Hematopoietic multipotent progenitor cell treated with erythropoietin and hydrocortisone succinate and interleukin-3 and kit ligand, for 15 days (in vitro differentiated cells): ENCODE measurements at places on chromosomes 1 and 21.

- no peak for DNase-seq
Observed at GRCh38 chr1:46723901-46724300, 5.0 kb upstream of the EFCAB14 start.

DNA sequence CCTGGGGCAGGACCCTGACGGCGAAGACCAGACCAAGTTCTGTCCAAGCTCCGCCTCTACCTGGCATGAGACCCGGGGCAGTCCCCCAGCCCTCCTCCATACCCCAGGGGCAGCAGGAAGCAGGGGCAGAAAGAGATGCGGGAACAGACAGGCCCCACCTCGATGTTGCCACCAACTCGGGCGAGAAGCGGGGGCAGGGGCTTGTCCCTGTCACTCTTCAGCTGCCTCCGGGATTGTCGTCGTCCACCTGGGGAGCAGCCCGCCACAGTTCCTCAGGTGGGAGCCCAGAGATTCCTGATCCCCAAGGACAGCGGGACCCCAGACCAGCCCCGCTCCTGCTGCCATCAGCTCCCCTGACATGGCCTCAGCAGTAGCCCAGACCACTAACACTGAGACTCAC is 54.8 kb downstream of the CHD5 start:
- no peak for DNase-seq

DNA sequence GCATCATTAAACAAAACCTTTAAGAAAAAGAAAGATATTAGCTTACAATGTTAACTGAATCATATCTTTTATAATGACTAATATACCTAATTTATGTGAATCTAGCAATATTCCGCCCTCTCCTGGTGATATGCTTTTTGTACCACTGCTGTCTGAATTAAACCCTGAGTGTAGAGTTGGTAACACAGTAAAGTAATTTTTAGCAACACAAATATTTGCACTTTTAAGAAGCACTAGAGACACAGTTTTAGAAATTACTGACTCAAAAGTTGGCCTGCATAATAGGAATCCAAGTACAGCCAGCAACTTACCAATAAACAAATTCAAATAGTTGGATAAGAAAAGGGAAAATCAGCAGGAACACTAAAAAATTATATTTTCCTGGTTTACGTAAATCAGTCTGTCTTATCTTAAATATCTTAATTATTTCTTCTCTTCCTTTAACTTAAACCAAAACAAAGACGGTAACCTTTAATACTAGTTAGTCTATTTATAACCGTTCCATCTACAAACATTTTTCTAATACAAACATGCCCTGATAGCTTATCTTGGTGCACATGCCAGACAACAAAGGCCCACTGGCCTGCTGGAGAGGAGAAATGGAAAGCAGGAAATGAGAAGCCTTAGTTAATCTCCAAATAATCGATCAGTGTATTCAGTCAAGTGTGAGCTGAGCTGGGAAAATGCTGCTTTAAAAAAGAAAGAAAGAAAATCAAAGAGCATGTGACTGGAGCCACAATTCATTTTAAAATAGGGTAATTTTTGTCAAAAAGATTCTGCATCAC is 246.0 kb downstream of the RERE start:
- DNase-seq, result peak; percentile 23

DNA sequence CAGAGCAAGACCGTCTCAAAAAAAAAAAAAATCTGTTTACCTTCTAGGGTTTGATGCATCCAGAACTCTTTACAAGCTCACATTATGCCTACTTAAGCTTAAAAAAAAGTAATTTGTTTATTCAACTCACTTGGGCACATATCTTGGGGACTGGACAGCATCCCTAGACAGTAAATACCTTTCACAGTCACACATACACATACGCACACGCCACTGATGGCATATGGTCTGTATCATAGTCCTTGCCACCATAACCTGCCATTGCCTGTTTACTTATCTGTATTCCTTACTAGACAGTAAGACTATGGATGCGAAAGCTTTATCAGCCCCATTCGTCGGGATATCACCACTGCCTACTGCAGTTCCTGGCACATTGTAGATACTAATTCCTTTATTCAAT is 446.3 kb upstream of the RGS18 start:
- DNase-seq, result no peak

GRCh38 chr1:227234998-227235405 is 83.3 kb downstream of the CDC42BPA start:
- peak; percentile 61 for DNase-seq

DNA sequence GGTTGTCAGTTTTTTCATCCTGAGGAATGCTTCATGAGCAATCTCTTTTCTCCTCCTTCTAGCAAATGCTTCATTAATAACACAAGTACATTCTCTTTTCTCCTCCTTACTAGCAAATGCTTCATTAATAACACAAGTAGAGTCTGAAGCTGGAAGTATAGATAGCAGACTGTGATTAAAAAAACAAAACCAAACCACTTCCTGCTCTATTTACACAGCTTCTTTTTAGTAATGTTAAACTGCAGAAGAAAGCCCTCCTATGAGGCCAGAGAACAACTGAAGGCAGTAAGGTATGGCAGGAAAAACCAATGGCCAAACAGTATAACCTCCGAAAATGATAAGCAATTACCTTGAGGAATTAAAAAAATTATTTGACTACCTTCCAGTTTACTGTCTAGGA is 90.1 kb downstream of the ZSWIM5 start:
- no peak for DNase-seq

- DNase-seq, result no peak
Observed at GRCh38 chr21:41600961-41601572, 93.1 kb upstream of the TMPRSS2 start.

- DNase-seq, result no peak
Observed at GRCh38 chr1:212819726-212820125, 27.7 kb downstream of the SPATA45 start.

DNA sequence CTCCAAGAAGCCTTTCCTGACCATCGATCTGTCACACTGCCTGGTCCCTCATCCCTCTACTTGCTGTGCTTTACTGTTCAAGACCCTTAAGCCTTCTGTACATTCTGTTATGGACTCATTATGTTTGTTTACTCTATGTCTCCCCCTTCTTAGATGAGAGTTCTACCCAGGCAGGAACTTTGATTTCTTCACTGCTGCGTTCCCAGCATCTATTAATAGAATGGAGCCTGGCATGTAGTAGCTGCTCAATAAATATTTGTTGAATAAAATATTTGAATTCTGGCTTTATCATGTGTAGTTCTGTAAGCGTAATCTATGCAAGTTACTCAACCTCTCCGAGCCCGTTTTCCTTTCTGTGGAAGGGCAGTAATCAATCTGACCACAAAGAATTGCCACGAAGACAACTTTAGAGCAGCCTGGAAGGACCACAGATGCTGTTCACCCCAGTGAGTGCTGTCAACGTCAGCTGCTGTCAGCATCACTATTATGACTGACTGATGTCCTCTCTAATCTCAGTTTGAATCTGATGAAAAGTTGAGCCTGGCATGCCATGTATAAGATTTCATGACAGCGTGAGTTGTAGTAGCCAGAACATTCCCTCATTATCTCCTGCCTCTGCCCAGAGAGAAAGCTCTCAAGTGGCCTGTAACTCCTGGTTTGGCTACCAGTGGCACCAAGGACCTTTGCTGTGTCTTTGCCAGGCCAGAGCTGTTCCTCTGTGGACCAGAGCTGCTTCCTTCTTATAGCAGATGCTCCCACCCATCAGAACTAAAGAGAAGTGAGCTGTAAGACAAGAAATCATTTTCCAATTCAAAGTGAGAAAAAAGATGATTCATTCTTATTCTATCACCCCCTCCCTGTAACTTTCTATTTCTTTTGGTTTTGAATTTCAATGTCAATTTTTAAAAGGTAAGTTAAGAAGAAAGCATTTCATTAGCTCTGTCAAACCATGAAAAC is 94.5 kb downstream of the PRDM2 start:
- DNase-seq, result no peak

- no peak for DNase-seq
Observed at GRCh38 chr1:117732065-117732797, 126.4 kb downstream of the TENT5C start.

DNA sequence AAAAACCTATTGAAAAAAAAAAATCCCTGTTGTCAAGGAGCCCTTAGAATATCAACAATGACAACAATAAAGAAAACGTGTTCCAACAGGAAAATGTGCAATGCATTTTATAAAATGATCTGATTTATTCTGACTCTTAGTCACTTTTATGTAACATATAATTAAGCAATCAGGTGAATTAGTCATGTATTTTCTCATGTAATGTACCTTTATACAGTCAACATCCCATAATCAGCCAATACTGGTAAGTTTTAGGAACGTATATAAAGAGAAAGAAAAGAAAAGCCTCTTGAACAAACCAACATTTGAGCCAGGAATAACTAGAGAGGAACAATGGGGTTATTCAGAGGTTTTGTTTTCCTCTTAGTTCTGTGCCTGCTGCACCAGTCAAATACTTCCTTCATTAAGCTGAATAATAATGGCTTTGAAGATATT is at the start of gene CLCA4:
Gene CLCA4, plus strand, starts transcription at position 292 of the 435 bp plus-strand sequence. Its CDS starts 42 bp downstream, at position 334.
- DNase-seq, result no peak

DNA sequence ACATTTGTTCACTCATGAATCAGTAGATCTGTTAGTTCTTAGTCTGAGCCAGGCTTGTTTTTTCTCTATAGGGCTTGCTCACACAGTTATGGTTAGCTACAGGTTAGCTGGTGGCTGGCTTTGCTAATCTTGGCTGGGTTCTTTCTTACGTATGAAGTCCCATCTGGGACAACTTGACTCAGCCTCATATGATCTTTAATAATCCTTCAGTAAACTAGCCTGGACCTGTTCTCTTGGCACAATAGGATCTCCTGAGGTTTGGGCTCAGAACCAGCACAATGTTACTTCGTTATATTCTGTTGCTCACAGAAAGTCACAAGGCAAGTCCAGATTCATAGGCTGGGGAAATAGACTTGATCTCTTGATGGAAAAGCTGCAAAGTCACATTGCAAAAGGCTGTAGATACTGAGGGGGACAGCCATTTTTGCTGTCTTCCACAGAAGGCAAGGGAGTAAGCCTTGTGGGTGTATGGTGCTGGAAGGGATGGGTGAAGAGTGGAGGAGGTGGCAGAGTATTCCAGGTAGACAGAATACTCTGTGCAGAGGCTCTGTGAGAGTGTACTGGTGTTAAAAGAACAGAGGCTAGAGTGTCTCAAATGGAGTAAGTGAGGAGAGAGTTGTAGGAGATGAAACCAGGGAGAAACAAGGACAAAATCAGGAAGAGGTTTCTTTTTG is 24.4 kb downstream of the EFCAB7 start:
- DNase-seq, result no peak

- DNase-seq, result no peak
Observed at GRCh38 chr1:2266301-2266975, 38.3 kb downstream of the SKI start.

DNA sequence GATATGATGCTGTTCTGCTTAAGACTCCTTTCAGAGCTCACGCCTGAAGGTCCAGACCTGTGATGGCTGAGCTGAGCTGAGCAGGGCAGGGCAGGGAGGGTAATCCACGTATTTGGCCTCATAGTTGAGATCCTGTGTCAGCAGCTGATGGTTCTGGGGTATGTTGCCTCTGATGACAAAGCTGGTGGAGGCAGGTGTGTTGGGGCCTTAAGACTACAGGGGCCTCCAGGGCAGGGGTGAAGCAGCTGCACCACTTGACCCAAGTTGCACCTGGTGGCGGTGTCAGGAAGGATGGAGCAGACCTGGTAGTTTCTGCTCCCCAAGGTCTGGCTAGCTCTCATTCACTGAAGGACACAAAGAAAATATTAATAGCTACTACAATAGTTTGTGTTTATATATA is 57.0 kb downstream of the FCRL5 start:
- DNase-seq, result no peak

DNA sequence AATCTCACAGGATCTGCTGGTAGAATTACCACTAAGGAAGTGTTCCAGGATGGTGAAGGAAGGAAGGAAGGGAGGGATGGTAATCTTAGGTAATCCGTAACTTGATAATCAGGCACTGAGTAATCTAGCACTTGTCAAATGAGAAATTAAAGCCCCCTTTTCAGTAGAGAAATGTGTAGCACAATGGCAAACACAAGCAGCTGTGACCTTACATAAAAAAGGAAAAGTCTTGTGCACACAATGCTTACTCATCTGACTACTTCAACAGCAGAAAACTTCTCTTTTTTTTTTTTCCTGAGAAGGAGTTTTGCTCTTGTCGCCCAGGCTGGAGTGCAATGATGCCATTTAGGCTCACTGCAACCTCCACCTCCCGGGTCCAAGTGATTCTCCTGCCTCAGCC is 6.1 kb downstream of the NUP210L start:
- DNase-seq, result no peak

GRCh38 chr1:223803211-223803610 is 42.5 kb downstream of the TP53BP2 start:
- no peak for DNase-seq

DNA sequence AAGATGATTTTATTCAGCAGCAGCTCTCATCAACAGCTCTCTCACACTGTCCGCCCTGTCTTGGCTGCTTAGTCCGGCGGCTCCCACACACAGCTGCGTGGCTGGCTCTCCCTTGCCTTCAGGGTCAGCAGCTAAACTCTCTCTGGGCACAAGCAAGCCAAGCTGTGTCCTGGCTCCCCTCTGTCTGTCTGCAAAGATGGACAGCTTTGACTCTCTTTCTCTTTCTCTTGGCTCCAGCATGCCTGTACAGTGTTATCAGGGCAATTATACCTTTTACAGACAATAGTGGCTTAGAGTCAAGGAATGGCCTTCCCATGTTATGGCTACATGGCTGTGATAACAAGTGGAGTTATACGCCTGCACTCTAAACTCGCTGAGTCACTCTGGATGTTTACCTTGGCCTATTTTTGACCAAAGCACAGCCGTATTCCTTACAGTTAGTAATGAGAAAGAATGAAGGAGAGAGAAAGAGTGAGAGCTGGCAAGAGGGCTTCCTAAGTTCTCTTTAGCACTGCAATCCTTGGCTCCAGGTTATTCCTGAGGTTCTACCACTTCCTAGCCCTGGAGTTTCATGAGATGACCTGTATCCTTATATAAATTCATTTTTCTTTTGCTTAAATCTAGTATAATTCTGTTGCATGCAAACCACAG is 59.9 kb upstream of the ZSWIM5 start:
- peak; percentile 28 for DNase-seq

DNA sequence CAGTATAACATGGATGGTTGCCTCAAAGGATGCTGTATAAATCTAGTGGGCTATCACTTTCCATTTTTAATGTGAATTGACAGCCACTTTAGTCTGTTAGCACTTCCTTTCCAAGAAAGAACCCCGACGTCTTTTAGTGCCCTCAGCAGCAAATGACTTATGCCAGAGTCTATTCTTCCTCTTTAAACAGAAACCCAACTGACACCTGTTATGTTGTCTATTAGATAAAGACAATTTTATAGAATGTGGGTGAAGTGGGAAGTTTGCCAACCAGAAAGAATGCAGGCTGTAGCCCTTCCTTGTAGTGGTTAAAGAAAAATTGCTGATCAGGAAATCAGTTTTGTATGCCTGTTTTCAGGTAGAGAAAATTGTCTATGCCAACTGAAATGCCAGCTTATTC is 344.9 kb downstream of the ZNF326 start:
- no peak for DNase-seq

DNA sequence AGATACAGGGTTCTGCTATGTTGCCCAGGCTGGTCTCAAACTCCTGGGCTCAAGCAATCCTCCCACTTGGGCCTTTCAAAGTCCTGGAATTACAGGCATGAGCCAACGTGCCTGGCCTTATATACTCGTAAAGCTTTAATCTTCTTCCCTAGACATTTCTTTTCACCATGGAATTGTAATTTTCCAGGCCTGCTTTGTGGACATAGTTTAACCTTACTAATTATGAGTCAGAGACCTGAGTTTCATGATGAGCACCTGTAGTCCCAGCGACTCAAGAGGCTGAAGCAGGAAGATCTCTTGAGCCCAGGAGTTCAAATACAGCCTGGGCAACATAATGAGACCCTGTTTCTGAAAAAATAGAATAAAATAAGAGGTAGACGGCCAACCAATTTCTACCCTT is 12.3 kb downstream of the PATJ start:
- no peak for DNase-seq

GRCh38 chr1:112702420-112703261 is 4.3 kb downstream of the RHOC start:
- no peak for DNase-seq

- no peak for DNase-seq
Observed at GRCh38 chr1:30663596-30664091, 59.7 kb downstream of the MATN1 start.
